Common myeloid progenitor, CD34-positive (primary cell): ENCODE measurements at places on chromosomes 4 and X.
A peak's percentile ranks its signal among the peaks of the same experiment; 100 is the strongest.

- DNase-seq = no peak
Measured at GRCh38 chrX:13015536-13016236, 28.7 kb downstream of the FAM9C start.

DNA sequence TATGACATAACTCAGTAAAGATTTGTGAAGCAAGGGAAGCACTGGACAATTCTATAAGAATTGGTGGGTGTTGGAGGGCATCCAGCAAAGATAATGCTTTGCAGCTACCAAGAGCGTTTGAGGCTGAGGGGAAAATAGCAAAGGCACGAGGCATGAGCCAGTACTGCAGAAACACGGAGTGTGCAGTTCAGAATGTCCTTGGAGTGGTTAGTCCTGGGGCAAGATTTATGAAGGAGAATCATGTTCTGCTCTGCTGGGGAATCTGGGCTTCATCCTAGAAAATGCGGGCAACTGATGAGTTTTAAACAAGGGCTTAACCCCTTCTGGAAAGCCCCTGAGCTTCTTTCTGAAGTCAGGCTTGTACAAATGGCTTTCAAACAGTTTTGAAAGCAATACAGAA is 452.5 kb downstream of the IL15 start:
- DNase-seq = no peak

- peak; percentile 91 for DNase-seq
Measured at GRCh38 chr4:74543231-74543781, 98.4 kb downstream of the AREG start.

DNA sequence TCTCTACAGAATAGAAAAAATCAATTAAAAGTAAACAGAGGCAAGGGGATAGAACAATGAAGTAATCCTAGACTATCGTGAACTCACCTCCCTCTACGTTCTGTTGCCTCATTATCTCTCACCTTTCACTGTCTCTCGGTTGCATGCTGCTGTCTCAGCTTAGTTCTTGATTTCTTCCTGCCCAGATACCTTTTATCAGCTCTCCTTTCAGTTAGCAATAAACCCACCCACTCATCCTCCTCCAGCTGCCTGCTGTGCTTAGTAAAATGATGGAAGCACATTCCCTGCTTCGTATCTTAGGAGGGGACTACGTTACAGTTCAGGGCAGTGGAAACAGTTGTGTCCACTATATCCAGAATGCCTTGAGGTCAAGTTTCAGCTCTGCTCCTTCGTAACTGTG is 1709.5 kb upstream of the AGA start:
- DNase-seq = no peak

DNA sequence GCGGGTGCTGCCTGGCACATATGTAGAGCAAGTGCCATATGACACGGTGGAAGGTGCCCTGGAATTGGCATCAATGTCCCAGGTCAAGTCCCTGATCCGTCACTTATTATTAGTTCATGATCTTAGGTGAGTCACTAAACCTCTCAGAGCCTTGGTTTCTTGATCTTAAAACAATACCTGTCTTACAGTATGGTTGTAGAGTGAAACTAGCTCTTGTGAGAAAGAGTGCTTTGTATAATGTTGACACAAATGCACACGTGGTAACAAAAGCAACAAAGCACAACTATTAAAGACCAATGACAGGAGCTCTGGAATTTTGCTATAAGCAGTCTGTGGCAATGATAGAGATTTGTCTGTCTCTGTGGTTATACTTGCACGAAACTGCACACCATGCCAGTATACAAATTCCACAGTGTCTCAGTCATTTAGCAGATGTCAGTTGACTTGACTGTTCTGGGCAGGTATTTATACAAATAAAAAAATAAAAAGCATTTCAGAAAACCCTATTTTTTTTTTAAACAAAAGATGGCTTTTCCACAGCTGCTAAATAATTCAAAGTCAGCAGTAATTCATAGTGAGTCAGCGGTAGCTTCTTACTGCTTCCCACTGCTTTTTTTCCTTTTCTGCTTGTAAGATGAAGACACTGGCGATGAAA is 19.7 kb upstream of the ACSL1 start:
- no peak for DNase-seq

GRCh38 chr4:54099748-54100574 is at the start of gene GSX2:
Gene GSX2, plus strand, starts transcription at chr4:54100163. Its CDS starts 182 bp downstream, at chr4:54100345.
- no peak for DNase-seq

DNA sequence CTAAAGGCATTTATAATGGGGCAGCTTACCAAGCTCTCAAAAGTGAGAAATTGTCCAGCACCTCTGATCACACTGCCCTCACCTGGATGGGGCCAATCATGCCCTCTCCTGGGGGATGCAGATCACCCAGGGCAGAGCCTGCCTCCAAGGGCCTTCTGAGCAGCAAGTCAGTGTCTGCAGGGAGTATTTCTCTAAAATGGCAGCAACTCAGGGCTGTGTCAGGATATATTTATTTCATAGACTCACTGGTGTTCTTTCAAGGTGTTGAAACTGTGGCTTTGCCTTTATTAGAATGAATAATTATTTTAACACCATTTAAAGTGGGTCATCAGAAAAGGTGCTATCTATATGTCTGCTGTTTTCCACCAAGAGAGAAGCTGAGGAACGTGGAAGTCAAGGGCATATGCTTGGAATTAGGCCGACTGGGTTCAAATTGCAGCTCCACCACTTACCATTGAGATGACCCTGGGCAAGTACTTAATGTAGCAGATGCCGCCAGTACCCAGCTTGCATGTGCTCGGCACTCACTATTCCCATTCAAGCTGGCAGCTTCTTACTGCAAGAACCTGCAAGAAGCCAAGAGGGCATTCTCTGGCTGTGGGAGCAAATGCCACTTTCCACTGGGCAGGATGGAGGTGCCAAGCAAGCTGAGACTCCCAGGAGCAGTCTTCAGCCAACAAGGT is 590.0 kb downstream of the BCOR start:
- DNase-seq = no peak

DNA sequence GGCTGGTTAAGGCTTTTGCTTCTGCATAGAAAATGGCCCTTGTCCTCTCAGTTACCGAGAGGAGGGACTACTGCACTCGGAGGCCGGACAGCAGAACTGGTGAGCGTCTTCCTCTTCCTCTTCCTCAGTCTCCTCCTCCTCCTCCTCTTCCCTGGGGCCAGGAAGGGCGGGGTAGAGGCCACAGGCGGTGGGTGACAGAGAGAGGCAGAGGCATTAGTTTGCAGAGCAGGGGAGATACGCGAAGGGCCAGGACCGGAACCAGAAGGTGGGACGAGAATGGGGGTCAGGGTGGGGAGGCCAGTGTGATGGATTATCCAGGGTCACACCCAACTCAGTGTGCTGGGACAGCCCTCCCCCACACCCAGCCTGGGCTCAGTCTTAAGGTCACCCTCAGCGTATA is 14.5 kb downstream of the IQSEC2 start:
- no peak for DNase-seq

GRCh38 chr4:138672393-138672976 is 343.1 kb upstream of the NOCT start:
- DNase-seq = no peak
